Endothelial cell of umbilical vein (primary cell): ENCODE measurements at places on chromosomes 7 and 10. TPM values are rescaled to one million over a fixed set of nuclear protein-coding genes. Genes with fewer than 3 reads are reported as not detected.

DTX2 gene
- total RNA-seq: 16.7 and 17.1 TPM in 2 replicates

DNA sequence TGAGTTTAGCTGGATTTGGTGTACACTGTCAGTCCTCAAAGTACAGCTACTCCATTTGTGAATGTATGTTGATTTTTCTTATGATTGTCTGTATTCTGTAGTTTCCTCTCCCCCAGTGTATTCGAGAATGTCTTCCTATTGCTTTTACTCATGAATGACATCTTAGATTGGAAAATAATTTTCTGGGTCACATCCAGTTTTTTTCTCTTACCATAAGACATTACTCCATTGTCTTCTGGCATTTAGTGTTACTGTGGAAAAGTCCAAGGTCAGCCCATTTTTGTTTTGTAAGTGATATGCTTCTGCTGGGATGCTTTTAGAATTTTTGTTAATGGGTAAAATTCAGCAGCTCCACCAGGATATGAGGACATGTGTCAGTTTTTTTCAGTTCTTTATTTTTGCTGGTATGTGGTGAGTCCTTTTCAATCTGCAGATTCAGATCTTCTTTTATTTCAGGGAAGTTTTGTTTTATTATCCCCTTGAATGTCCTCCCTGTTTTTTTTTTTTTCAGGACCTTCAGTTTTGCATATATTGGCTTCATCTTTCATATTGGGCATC, 33.6 kb downstream of the WAC start:
- no peak overlapping the region for H3K27ac ChIP-seq
- no peaks in the 10 kb centered on the region for H3K27me3 ChIP-seq
- H3K4me3 ChIP-seq: no peak overlapping the region
- DNase-seq: peak; percentile 74
- peaks cover 8% of the 10 kb centered on the region for H3K36me3 ChIP-seq

AZGP1 gene
- total RNA-seq: not detected in 2 replicates

IDI2 gene
- total RNA-seq: not detected in 2 replicates

DNA sequence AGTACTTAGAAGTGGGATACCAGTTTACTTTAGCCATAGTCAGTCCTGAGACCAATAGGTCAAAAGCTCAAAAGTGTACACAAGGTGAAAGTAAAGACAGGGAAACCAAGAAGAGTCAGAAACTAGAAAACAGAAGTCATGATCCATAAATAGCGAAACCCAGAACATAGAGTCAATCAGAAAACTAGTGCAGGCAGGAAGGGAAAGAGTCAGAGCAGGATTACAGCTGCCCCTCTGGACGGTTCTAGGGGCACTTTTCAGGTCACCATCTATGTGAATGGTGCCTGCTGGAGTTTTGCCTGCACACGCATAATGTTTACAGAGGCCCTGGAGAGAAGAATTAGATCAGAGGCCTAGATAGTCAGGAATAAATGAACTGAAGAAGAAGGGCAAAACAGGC, 22.4 kb upstream of the DMTF1 start:
- H3K4me1 ChIP-seq: peaks cover 6% of the 10 kb centered on the region
- no peaks in the 10 kb centered on the region for H3K36me3 ChIP-seq
- no peak for DNase-seq
- H3K27me3 ChIP-seq: no peaks in the 10 kb centered on the region

ZNF467 gene
- 6.5 and 8.9 TPM in 2 replicates for total RNA-seq

- no peak for DNase-seq
- peaks cover 2% of the 10 kb centered on the region for H3K36me3 ChIP-seq
- H3K4me3 ChIP-seq: no peak overlapping the region
- H3K27ac ChIP-seq: no peak overlapping the region
Measured at GRCh38 chr10:92024700-92025099, 101.1 kb downstream of the BTAF1 start.

DNA sequence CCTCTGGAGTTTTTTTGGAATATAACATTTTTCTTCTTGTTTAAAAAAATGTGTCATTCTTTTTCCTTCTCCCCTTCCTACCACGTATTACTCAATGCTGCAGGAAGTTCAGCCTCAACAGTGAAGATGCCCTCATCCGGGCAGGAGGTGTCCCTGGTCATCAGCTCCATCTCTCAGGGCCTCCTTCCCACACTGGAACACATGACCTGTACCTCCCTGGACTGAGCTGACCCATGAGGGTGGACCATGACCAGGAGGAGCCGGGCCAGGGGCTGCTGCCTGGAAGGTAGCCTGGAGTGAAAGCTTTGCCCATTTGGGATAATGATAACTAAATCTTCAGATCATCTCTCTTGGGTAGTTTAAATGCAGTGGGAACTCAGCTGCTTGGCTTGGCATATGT, 316.5 kb upstream of the ZMIZ1 start:
- H3K27me3 ChIP-seq: peaks cover 3% of the 10 kb centered on the region
- H3K27ac ChIP-seq: no peak overlapping the region
- no peaks in the 10 kb centered on the region for H3K36me3 ChIP-seq
- peaks cover 28% of the 10 kb centered on the region for H3K4me1 ChIP-seq
- H3K4me3 ChIP-seq: no peak overlapping the region
- DNase-seq: no peak

EPO gene
- total RNA-seq: not detected in 2 replicates

- no peak overlapping the region for H3K4me3 ChIP-seq
- DNase-seq: no peak
- H3K27me3 ChIP-seq: no peaks in the 10 kb centered on the region
- H3K27ac ChIP-seq: no peak overlapping the region
- no peaks in the 10 kb centered on the region for H3K4me1 ChIP-seq
Measured at GRCh38 chr7:44156453-44157010, 15.4 kb upstream of the MYL7 start.

DNA sequence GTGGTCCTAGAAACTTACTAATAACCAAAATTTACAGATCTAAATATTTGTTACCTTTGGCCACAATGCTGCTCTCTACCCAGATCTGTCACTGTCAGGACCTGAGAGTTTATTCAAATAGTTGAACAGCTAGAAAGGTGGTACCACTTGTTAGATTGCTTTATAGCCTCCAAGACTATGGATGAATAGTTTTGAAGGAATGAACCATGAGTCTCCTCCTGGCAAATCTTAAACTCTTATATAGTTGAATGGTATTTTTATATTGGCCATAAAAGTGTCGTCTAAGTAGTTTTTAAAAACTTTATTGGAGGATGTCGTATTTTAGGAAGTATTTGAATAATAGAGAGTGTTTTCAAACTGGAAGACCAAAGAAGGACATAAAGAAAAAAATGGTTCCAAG, 178.7 kb downstream of the AHR start:
- no peaks in the 10 kb centered on the region for H3K36me3 ChIP-seq
- no peak overlapping the region for H3K27ac ChIP-seq
- DNase-seq: no peak
- H3K4me3 ChIP-seq: no peak overlapping the region
- no peaks in the 10 kb centered on the region for H3K27me3 ChIP-seq
- H3K4me1 ChIP-seq: no peaks in the 10 kb centered on the region
